ENCODE measurements at places on chromosomes 12 and 14. TPM values are rescaled to one million over a fixed set of nuclear protein-coding genes. Genes with fewer than 3 reads are reported as not detected.

DNA sequence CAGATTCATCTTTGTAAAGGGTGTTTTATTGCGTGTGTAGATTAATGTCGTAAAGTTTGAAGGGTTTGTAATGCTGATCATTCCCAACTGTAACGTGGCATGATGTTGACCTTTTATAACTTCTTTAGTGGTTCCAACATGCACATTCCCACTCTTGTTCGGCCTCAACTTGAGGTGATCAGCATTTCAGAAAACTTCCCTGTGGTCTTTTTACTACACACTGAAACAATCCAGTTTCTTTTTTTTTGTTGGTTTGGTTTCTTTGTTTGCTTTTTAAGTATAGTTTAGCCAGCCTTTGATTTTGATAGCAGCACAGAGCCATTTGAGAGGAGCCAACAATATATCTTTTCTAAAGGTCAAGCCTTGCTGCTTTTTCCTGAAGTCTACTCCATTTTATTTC, 22.8 kb downstream of the UTP20 start:
- H3K4me3 ChIP-seq, result no peak overlapping the region
- DNase-seq, result no peak
- no peak overlapping the region for H3K27ac ChIP-seq
- no peaks in the 10 kb centered on the region for H3K27me3 ChIP-seq
- H3K36me3 ChIP-seq, result peaks cover 45% of the 10 kb centered on the region

DNA sequence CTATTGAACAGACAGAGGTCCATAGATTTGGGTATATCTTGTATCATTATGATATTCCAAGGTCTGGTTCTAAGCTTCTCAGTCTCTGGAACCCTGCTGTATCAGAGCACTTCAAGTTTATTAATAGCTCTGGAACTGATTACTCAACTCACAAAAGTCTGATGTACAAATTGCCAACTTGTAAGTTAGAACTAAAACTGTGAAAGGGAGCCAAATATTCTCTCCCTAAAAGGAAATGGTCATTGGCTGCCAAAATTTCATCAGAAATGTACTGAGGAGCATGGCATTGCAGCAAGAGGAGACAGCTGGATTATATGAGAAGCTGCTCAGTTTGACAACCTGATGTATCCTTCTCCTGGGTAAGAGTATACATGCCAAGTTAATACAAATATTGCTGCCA, 828.8 kb upstream of the SEL1L start:
- DNase-seq, result no peak
- H3K27me3 ChIP-seq, result no peaks in the 10 kb centered on the region
- H3K36me3 ChIP-seq, result no peaks in the 10 kb centered on the region
- no peaks in the 10 kb centered on the region for H3K4me1 ChIP-seq

DNA sequence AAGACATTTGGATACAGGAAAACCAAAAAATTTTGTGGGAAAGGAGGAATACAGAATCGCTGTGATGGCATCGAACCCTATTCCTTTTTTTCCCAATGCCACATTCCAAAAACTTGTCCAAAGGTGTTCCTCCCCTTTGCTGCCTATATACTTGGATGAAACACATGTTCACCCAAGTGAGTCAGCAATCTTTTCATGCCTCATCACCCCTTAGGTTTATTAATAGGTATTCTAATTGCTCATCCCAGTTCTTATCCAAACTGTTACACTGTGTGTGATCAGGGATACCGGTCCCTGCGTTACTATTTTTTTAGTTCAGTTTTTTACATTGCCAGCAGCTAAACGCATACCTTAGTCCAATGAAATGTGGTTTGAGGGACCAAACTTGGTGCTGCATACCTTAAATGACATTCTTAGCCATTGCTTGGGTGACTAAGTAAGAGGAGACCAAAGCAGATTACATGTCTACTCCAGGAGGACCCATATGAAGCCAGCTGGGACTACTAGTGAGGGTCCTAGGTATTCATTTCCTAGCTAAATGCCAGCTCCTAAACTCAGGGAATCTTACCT, 20.6 kb upstream of the ST8SIA1 start:
- H3K4me1 ChIP-seq, result no peaks in the 10 kb centered on the region
- no peaks in the 10 kb centered on the region for H3K36me3 ChIP-seq
- peaks cover 34% of the 10 kb centered on the region for H3K27me3 ChIP-seq
- no peak overlapping the region for H3K4me3 ChIP-seq
- no peak for DNase-seq
- H3K27ac ChIP-seq, result no peak overlapping the region

GRCh38 chr14:53011053-53011462, 60.2 kb upstream of the FERMT2 start:
- H3K4me1 ChIP-seq, result peaks cover 36% of the 10 kb centered on the region
- no peaks in the 10 kb centered on the region for H3K36me3 ChIP-seq
- H3K27me3 ChIP-seq, result no peaks in the 10 kb centered on the region

DNA sequence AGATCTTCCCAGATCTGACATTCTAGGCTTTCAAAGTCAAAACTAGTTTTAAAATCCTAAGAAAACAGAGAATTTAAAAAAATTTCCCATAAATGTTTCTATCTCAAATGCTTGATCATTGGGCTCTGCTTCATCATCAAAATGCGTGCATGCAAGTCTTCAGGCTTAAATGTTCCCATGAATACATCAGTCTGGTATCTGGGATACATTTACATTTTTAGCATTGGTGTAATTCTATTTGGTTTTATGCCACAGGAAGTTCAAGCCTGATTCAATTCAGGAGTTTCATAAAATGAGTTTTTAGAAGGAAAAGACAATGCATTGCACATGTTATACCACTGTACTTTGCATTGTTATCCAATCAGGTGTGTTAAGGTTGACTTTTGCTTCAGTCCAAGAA, 336.4 kb downstream of the PCNX1 start:
- H3K27ac ChIP-seq, result peak overlapping the region; percentile 96
- no peak for DNase-seq
- no peaks in the 10 kb centered on the region for H3K27me3 ChIP-seq
- peaks cover 4% of the 10 kb centered on the region for H3K36me3 ChIP-seq

GRCh38 chr12:122327494-122328385, 61.4 kb upstream of the VPS33A start:
- DNase-seq, result no peak
- H3K4me1 ChIP-seq, result peaks cover 2% of the 10 kb centered on the region
- H3K27ac ChIP-seq, result peak overlapping the region; percentile 0
- H3K36me3 ChIP-seq, result peaks cover 28% of the 10 kb centered on the region

DNA sequence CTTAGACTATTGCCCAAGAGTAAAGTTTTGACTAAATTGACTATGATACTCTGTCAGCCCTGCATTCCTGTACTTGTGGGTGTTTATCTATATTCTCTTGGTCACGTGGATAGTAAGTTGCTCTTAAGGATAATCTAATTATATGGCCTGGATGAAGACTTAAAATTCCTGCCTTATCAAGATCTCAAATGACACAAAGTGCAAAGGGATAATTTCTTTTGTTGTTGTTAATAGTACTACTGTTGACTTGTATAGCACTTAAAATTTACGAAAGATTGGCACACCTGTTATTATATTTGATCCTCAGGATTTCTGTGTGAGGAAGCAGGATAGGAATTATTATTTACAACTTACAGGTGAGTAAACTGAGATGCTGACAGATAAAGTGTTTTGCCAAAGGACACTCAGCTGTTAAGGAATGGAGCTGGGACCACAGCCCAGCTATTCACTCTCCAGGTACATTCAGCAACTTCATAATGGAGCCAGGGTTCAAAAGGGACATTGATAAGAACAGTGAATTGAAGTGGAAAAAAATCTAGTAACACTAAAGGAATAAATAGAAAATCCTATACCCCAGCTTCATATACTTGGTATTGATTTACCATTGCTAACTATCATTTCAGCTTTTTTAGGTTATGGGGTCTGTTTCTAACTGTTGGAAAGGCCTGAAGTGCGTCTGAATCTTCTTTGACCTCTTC, 53.4 kb upstream of the EVL start:
- H3K27ac ChIP-seq, result no peak overlapping the region
- H3K4me1 ChIP-seq, result peaks cover 59% of the 10 kb centered on the region
- H3K27me3 ChIP-seq, result no peaks in the 10 kb centered on the region
- H3K4me3 ChIP-seq, result no peak overlapping the region
- DNase-seq, result no peak
- no peaks in the 10 kb centered on the region for H3K36me3 ChIP-seq

- DNase-seq, result no peak
- no peak overlapping the region for H3K27ac ChIP-seq
- no peaks in the 10 kb centered on the region for H3K4me1 ChIP-seq
- no peak overlapping the region for H3K4me3 ChIP-seq
- H3K27me3 ChIP-seq, result no peaks in the 10 kb centered on the region
Measured at GRCh38 chr14:39621223-39621622, 189.0 kb upstream of the FBXO33 start.

- no peak within 1 kb of the TSS for H3K27ac ChIP-seq
- H3K36me3 ChIP-seq, result no peaks in the 10 kb centered on the region
- no peak within 1 kb of the TSS for H3K4me3 ChIP-seq
- peak; percentile 85 for DNase-seq
- peaks cover 17% of the 10 kb centered on the region for H3K27me3 ChIP-seq
- H3K4me1 ChIP-seq, result no peaks in the 10 kb centered on the region
Measured at GRCh38 chr14:95713596-95714371, at the start of gene TCL1A. Gene TCL1A (minus strand): TSS chr14:95714125. CDS start chr14:95714066, 59 bp downstream.

- H3K4me1 ChIP-seq, result peaks cover 15% of the 10 kb centered on the region
- H3K4me3 ChIP-seq, result no peak overlapping the region
- DNase-seq, result no peak
- H3K36me3 ChIP-seq, result no peaks in the 10 kb centered on the region
- H3K27me3 ChIP-seq, result no peaks in the 10 kb centered on the region
- H3K27ac ChIP-seq, result no peak overlapping the region
Measured at GRCh38 chr12:21987755-21988154, 46.5 kb upstream of the ABCC9 start.

GRCh38 chr12:9143929-9144729, 28.4 kb upstream of the A2M start:
- no peak overlapping the region for H3K27ac ChIP-seq
- H3K27me3 ChIP-seq, result peaks cover 5% of the 10 kb centered on the region
- no peak overlapping the region for H3K4me3 ChIP-seq
- DNase-seq, result no peak

GRCh38 chr14:100594625-100594951, 7.4 kb upstream of the BEGAIN start:
- no peak overlapping the region for H3K27ac ChIP-seq
- DNase-seq, result peak; percentile 44
- no peak overlapping the region for H3K4me3 ChIP-seq

- H3K4me1 ChIP-seq, result no peaks in the 10 kb centered on the region
- no peaks in the 10 kb centered on the region for H3K36me3 ChIP-seq
- H3K4me3 ChIP-seq, result no peak overlapping the region
- DNase-seq, result no peak
Measured at GRCh38 chr12:117538926-117539325, 177.5 kb upstream of the NOS1 start.

DNA sequence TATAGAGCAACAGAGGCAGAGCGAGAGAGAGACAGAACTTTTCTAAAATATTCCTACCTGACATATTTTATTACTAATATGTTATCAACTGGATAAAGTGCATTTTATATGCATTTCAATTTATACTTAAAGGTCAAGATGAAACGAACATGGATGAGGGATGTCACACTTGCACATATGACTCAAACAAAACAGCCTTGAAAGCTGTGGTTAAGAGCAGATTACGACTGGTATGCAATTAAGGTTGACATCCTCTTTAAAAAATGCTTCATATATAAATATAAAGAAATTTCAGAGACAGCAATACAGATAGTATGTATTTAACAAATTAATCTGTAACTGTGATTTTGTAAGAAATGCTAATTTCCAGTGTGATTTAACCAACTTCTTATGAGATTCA, 52.5 kb downstream of the LMO3 start:
- no peak for DNase-seq
- H3K27me3 ChIP-seq, result no peaks in the 10 kb centered on the region
- no peak overlapping the region for H3K27ac ChIP-seq
- H3K4me1 ChIP-seq, result peaks cover 2% of the 10 kb centered on the region
- H3K36me3 ChIP-seq, result no peaks in the 10 kb centered on the region

GRCh38 chr12:33438851-33439586, 600 bp downstream of the SYT10 start:
- no peak overlapping the region for H3K27ac ChIP-seq
- H3K27me3 ChIP-seq, result peaks cover 59% of the 10 kb centered on the region
- H3K4me3 ChIP-seq, result peak overlapping the region; percentile 79
- H3K4me1 ChIP-seq, result peaks cover 11% of the 10 kb centered on the region
- peaks cover 2% of the 10 kb centered on the region for H3K36me3 ChIP-seq
- DNase-seq, result no peak

- no peaks in the 10 kb centered on the region for H3K27me3 ChIP-seq
- DNase-seq, result no peak
- H3K36me3 ChIP-seq, result peaks cover 5% of the 10 kb centered on the region
- H3K4me3 ChIP-seq, result no peak overlapping the region
Measured at GRCh38 chr14:54529811-54530210, 20.1 kb downstream of the CGRRF1 start.

DNA sequence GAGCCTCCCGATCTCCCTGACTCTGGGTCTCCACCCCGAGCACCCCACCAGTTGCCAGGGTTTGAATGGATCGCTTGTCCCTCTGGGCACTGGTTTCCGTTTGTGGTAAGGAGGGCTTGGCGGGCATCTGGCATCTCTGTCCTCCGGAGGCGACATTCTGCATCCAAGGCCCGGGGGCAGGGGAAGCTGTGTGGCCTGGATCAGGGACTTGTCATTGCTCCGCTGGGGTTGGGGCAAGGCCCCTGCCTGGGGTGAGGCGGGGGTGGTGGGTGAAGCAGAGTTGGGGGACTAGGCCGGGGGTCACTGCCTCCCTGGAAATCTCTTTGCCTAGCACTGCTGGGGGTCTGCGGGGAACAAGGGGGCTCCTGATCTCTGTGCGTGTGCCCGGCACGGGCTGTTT, 30.2 kb downstream of the KIF26A start:
- no peak overlapping the region for H3K4me3 ChIP-seq
- no peak overlapping the region for H3K27ac ChIP-seq
- H3K27me3 ChIP-seq, result no peaks in the 10 kb centered on the region
- DNase-seq, result no peak
- no peaks in the 10 kb centered on the region for H3K36me3 ChIP-seq

IRAK3 gene
- 0.97 TPM for total RNA-seq

PZP gene
- total RNA-seq, result not detected

OR11G2 gene
- total RNA-seq, result not detected

OLR1 gene
- total RNA-seq, result 0.28 TPM

PTGER2 gene
- 2.5 TPM for total RNA-seq

PRKD1 gene
- total RNA-seq, result 11.1 TPM

SMOC1 gene
- 1.7 TPM for total RNA-seq

OAS3 gene
- total RNA-seq, result 0.55 TPM

CLEC2A gene
- 0.62 TPM for total RNA-seq

STON2 gene
- total RNA-seq, result not detected

CACNA2D4 gene
- 0.92 TPM for total RNA-seq

LIMA1 gene
- 120 TPM for total RNA-seq

TPH2 gene
- not detected for total RNA-seq

DTX1 gene
- total RNA-seq, result not detected

RAD9B gene
- 0.54 TPM for total RNA-seq

EEF1AKMT3 gene
- 14.8 TPM for total RNA-seq

PNMA1 gene
- total RNA-seq, result 85.2 TPM
